Mammary epithelial cell (primary cell): ENCODE measurements at places on chromosomes 7 and 10. TPM values are rescaled to one million over a fixed set of nuclear protein-coding genes. Genes with fewer than 3 reads are reported as not detected.
A peak's percentile ranks its signal among the peaks of the same experiment; 100 is the strongest.

DNA sequence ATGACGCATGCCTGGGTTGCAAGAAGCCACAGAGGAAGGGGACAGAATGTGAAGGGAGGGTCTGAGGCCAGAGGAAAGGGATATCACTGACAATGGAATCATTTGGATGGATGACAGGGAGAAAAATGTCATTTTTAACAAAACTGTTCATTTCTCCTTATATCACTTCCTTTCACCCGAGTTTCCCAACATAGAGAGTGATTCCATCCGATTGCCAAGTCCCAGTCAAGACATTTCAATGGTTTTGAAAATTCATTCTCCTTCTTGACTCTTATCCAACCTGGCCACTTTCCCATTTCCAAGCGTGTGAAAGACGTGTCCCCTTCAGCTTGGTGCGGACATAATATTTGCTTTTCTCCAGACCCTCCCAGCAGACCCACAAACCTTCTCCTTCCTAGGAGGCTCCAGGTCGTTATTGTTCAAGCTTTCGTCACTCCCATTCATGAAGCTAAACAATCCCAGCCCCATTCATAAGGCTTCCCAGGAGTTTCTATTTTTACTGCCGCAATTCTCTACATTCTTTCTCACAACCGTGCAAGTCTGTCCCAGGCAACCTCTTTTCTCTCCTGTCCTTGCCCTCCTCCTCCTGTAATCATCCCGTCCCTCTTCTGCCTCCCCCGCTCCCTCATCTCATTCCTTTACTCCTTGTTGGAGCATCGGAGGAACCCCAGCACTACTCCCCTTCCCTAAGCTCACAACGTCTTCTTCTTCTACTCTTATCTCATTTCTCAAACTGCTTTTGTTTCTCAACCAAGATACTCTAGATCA lies 301.3 kb upstream of the KLF6 start:
- DNase-seq, result no peak

GRCh38 chr10:28036587-28036986 lies 37.7 kb upstream of the ODAD2 start:
- DNase-seq, result no peak

DNA sequence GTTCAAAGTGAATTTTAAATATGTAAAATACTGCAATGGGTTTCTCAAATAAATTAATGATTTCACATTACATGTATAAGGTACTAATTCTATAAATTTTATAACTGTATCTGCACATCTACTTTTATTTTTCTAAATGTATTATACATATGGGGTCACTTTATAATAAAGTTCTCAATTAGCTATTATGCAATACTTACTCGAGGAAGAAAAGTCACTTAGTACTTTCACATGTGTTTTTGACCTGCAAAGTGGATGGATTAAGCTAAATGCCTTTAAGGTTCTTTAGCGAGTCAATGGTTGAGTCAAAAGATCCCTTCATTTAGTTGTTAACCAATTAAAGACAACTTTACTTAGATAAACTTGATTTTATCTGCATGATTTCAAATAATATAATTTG lies 437.8 kb downstream of the ANKRD7 start:
- DNase-seq, result no peak

DNA sequence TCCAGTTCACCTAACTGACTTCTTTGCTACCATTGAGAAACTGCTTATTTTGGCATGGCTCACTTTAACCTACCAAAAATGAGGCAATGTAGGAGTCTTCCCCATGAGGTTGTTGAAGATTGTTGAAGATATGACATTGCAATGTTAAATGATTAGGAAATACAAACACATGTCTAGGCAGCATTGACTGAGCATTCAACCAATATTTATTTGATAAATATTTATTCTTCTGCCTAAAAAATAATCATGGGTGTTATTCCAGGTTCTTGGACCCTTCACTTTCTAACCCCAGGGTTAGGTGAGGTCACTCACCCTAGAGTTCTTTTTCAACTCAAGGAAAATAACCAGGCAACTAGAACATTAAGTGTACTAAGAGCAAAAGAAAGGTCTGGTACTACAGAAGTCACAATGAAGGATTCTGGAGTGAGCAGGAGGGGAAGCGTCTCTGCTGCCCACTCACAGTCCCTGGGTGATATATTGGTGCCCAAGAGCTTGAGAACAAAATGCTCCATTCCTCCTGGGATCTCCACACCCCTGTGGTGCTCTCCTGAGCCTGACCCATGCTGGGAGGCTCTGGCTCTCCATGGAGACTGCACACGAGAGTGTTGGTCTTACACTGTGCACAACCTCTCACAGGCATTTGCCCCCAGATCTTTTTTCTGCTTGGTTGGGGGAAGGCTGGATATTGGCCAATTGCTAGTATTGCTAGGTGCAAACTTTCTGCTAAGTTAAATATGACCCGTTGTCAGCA lies 123.4 kb downstream of the SPAG6 start:
- DNase-seq, result no peak

GRCh38 chr10:76657337-76658012 lies 980.1 kb downstream of the KCNMA1 start:
- DNase-seq, result no peak

DNA sequence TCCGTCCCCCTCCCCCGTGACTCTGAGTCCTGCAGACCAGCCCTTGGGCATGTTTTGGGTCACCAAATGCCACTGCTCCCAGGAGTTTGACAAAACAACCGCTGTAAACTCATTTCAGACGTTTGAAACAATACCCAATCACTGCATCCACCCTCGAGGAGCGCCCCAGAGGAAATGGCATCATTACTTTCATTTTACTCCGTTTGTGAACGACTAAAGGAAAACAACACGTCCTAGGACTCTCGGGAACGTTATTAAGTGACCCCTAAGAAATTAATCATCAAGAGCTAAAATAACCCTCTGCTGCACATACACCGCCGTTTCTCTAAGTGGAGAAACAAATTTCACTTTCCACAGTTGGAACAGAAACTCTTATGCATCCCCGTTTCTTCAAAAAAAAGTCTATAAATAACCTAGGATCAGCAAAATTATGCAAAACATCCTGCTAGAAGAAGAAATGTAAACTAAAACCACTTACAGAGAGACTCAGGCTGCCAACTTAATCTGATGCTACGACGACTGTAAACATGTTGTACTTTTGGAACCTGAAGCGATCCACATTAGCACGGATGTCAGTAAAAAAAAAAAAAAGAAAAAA lies 109.9 kb upstream of the EFCAB10 start:
- DNase-seq, result no peak

DNA sequence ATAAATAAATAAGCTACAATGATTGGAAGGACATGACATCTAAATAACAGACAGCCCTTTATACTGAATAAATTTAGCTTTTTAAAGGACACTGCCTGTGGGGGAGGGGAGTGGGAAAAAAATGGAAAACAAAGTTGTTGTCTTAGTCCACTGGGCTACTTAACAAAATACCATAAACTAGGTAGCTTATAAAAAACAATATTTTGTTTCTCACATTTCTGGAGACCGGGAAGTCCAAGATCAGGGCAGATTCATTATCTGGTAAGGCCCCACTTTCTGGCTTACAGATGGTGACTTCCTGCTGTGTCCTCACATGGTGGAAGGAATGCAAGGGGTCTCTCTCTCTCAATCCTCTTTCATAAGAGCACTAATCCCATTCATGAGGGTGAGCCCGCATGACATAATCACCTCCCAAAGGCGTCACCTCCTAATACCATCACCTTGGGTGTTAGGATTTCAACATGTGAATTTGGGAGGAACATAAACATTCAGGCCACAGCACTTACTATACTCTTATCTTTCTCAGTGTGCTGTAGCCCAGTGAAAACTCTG lies 43.0 kb downstream of the DNAJC12 start:
- DNase-seq, result no peak

DNA sequence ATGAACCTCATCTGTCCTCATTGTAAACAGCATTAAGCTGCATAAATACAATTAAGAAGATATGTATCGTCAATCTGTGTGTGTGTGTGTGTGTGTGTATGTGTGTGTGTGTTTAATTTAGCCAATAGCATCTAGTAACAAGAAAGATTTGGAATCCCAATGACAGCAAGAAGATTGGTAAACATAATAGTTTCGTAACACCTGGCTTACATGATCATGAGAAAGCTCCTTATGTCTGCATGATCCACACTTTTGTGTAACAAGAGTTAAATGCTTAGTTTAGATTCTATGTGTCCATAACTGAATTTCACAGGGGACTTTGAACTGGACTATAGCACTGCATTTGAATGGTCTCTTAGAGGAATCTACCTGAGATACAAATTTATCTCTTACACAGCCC lies 191.0 kb upstream of the BET1 start:
- no peak for DNase-seq

GRCh38 chr10:78566284-78567111 lies 502.3 kb upstream of the ZMIZ1 start:
- DNase-seq, result no peak

GRCh38 chr7:73761854-73762658 lies 8.0 kb downstream of the CLDN3 start:
- no peak for DNase-seq

DNA sequence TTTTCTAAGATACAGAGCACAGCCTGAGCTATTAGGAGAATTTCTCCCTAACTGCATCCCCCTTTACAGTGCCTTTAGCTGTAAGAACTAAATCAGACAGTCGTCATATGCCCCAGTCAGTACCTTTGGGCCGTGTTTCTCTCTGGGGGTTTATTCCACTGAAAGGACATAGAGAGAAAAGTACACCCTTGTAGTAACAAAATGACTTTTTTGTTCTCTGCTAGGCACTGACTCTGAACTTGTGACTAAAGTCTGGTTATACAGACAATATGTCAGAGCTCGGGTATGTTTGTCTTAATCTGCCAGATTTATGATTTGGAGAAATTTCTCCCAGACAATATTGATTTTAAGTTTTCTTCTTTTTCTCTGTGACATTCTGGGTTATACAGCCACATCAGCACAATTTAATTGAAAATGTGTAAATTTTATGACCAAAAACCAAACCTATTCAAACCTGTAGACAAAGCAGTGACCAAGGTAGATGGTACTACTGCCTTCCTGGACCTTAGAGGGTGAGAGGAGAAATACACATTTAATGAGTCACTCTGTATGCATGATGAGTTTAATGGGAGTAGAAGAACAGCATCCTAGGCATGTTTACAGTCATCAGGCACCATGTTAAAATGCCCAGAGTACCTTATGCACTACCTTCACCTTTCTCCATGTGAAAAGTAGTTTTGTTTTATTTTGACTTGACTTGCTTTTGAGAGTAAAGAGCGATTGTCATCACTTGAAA lies 156.1 kb upstream of the PLXDC2 start:
- peak; percentile 41 for DNase-seq

DNA sequence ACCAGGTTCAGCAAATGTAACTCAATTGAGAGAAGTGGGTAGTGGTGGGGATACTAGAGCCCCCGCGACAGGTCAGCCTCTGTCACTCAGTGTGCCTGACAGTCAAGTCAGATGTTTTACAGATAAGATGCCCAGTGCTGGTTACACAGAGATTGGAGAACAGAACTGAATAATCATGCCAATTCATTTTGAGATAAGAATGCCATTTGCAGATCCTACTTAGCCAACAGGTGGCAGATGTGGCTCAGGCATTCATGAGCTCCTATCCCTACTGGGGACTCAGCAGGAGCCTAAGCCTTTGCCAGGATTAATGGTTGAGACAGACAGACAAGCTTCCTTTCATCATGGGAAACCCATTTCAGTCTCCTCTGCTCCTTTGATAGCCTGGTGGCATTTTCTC lies 137.8 kb downstream of the MAPK8 start:
- peak; percentile 33 for DNase-seq

GRCh38 chr10:112842832-112843360 lies 107.2 kb upstream of the TCF7L2 start:
- DNase-seq, result no peak

- DNase-seq, result no peak
Measured at GRCh38 chr10:116913695-116914094, 64.4 kb downstream of the ENO4 start.

- DNase-seq, result no peak
Measured at GRCh38 chr7:57305192-57305748, 144.7 kb upstream of the ZNF716 start.

GRCh38 chr10:15015451-15015850 lies 28.3 kb upstream of the OLAH start:
- DNase-seq, result no peak

- no peak for DNase-seq
Measured at GRCh38 chr10:84026821-84027257, 112.5 kb upstream of the GHITM start.

DNA sequence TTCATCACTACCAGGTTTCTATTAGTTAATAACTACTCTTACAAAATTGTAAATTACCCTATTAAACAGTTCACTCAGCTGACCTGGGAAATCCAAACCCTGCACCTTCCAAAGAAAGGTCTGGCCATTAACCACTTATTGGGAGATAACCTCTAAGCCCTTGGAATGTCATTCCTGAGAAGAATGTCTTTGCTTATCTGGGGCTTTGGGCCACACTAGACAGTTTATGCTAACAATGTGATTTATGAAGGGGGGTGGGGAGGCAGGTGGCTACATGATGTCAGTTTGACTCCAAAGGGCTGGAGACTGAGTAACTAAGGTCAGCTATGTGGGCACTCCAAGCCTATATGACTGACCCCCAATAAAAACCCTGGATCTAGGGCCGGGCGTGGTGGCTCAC lies 50.7 kb downstream of the AKR1D1 start:
- DNase-seq, result no peak

GRCh38 chr7:42378149-42378548 lies 141.1 kb upstream of the GLI3 start:
- no peak for DNase-seq

DNA sequence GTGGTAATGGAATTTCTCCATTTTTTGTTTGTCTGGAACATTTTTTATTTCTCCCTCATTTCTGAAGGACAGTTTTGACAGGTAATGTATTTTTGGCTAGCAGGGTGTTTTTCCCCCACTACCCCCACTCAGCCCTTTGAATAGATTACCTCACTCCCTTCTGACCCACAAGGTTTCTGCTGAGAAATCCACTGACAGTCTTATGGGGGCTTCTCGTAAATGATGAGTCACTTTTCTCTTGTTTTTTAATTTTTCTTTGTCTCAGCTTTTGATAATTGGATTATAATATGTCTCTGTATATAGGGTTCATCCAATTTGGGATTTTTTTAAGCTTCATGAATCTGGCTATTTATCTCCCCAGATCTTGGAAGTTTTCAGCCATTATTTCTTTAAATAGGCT lies 74.7 kb upstream of the CCDC71L start:
- DNase-seq, result no peak

- peak; percentile 70 for DNase-seq
Measured at GRCh38 chr10:97024168-97025073, 161.3 kb downstream of the SLIT1 start.

Gene PODXL
- 0.56 TPM in 1 of 2 replicates, not detected in the other for total RNA-seq

Gene SH2B2
- 2.9 and 3.4 TPM in 2 replicates for total RNA-seq

Gene ADIRF
- 165 and 247 TPM in 2 replicates for total RNA-seq

Gene GALNT17
- total RNA-seq, result not detected

Gene PRKAR2B
- 0.17 TPM for total RNA-seq

Gene CTNNA3
- not detected for total RNA-seq
